Stomach (tissue), 19 donors: ENCODE measurements at places on chromosomes 11 and 22. TPM values are rescaled to one million over a fixed set of nuclear protein-coding genes. Genes with fewer than 3 reads are reported as not detected.
A peak's percentile ranks its signal among the peaks of the same experiment; 100 is the strongest.

Gene OR52L1
- not detected for polyA plus RNA-seq

Gene RAPSN
- not detected for polyA plus RNA-seq

Gene CASP1
- polyA plus RNA-seq, result 21.2 TPM

Gene BTG4
- not detected for polyA plus RNA-seq

DNA sequence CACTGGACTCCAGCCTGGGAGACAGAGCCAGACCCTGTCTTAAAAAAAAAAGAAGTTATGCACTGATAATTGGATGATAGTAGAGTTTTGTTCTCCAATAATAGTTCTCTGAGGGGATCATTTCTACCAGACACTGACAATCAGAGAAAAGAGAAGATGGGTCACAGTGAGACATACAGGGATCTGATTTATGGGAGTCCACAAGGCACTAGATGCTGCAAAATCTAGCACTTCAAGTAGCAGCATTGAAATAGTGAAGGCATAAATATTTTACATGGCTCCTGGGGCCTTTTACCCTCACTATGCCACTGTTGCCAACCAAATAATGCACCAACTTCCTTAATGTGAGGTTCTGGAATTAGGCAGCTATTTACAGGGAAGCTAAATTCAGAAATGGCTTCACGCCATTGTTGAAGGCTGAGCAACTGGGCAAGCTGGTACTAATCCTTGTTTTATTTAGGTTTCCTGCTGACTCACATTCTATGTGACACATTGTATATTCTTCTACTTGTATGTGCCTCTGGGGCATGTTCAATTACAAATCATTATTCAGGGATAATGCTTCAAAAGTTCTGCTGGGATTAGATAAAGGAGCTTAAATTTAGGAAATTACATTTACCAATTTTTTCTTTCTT lies 38.2 kb upstream of the ABTB2 start:
- no peaks in the 10 kb centered on the region for H3K36me3 ChIP-seq
- DNase-seq, result peak; percentile 26
- no peak overlapping the region for H3K27ac ChIP-seq
- no peak overlapping the region for H3K4me3 ChIP-seq

DNA sequence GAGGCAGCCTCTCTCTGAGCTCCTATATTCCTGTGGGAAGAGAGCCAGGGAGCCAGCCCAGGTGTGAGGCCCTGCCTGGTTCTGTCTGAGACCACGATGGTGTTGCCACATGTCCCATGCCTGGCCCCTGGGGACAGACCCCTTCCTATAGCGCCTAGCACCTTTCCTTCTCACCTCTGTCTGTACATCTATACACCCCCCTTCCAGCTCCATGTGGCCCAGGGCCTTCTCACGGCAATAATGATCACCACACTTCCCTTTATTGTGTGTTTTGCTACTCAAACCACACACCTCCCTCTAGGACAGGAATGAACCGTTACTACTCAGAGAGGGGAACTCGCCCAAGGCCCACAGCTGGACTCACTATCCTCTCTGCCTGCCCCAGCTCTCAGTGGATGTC lies 12.8 kb downstream of the CD82 start:
- H3K27ac ChIP-seq, result peak overlapping the region; percentile 39
- peaks cover 77% of the 10 kb centered on the region for H3K4me1 ChIP-seq
- no peaks in the 10 kb centered on the region for H3K27me3 ChIP-seq
- H3K36me3 ChIP-seq, result no peaks in the 10 kb centered on the region

DNA sequence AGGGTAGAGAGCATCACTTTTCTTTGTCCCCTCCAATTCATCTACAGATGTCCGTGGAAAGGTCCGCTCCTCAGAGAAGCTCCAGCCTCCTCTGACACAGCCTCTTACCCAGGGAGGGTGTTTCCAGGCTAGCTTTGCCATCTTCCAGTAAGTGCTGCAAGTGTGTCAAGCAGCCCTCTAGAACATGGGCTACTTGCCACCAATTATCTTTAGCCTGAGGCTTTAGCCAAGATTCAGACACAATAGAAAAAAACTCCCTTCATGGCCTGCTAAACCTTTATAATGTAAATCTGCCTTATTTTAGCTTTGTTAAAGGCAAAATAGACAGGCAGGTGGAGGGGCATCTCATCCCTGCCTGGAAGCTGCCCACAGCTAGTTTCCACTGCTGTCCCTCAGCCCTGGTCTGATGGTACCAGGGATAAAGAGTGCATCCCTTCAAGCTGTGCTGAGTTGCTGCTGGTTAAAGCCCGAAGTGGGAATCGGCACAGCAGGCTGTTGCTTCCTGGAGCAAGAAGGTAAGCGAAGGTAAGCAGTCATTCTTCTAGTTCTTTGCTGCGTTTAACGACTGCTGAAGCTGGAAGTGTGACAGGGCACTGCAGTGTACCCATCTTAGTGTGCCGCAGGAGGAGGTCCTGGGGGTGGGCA lies 190.1 kb upstream of the E2F8 start:
- peak; percentile 31 for DNase-seq
- H3K36me3 ChIP-seq, result no peaks in the 10 kb centered on the region
- H3K4me3 ChIP-seq, result no peak overlapping the region
- H3K4me1 ChIP-seq, result peaks cover 49% of the 10 kb centered on the region
- H3K27ac ChIP-seq, result peak overlapping the region; percentile 56

DNA sequence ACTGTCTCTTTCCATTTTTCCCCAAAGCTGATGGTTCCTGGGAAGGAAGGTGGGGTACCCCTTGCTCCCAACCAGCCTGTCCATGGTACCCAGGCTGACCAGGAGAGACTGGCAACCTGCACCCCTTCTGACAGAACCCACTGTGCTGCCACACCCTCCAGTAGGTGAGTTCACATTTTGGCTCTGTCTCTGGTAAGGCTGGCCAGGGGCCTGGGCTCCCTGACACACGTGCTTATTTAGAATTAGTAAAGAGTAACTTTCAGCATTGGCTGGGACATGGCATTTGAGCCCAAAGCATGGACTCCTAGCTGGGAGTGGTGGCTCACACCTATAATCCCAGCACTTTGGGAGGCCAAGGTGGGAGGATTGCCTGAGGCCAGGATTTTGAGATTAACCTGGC lies 35.1 kb downstream of the ARHGAP1 start:
- H3K27me3 ChIP-seq, result no peaks in the 10 kb centered on the region
- peaks cover 99% of the 10 kb centered on the region for H3K36me3 ChIP-seq
- H3K4me3 ChIP-seq, result no peak overlapping the region
- H3K27ac ChIP-seq, result no peak overlapping the region

GRCh38 chr22:20176421-20177085 lies 25.7 kb upstream of the CCDC188 start:
- H3K4me1 ChIP-seq, result no peaks in the 10 kb centered on the region
- H3K4me3 ChIP-seq, result no peak overlapping the region
- DNase-seq, result no peak
- no peaks in the 10 kb centered on the region for H3K36me3 ChIP-seq
- no peaks in the 10 kb centered on the region for H3K27me3 ChIP-seq

GRCh38 chr11:6646576-6646917 lies 9.1 kb downstream of the DCHS1 start:
- H3K4me3 ChIP-seq, result no peak overlapping the region
- DNase-seq, result no peak
- H3K4me1 ChIP-seq, result peaks cover 34% of the 10 kb centered on the region
- peak overlapping the region; percentile 84 for H3K27ac ChIP-seq

DNA sequence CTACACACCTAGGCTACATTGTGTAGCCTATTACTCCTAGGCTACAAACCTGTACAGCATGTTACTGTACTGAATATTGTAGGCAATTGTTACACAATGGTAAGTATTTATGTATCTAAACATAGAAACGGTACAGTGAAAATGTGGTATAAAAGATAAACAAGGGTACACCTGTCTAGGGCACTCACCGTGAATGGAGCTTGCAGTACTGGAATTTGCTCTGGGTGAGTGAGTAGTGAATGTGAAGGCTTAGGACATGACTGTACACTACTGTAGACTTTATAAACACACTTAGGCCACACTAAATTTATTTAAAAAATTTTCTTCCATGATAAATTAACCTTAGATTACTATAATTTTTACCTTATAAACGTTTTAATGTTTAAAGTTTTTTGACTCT lies 171.7 kb upstream of the NCAM1 start:
- H3K27me3 ChIP-seq, result no peaks in the 10 kb centered on the region
- H3K27ac ChIP-seq, result no peak overlapping the region
- H3K4me3 ChIP-seq, result no peak overlapping the region
- no peak for DNase-seq
- H3K4me1 ChIP-seq, result no peaks in the 10 kb centered on the region

DNA sequence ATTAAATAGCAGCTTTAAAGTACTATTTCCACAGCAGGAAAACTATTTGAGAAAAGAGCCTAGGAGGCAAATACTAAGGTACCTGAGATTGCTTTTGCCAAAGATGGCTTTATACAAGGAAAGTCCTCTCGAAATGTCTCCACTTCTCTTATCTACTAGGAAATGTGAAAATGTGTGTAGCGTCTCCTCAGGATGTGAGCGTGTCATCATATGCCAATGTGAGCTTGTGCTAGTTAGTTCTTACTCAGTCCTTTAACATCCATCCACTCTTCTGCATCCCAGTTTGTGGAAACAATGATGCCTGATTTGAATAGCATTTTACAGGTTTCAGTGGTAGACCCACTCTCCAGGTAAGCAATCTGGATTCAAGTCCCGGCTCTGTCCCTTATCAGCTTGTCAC lies 421.0 kb downstream of the DYNC2H1 start:
- H3K27ac ChIP-seq, result no peak overlapping the region
- no peaks in the 10 kb centered on the region for H3K36me3 ChIP-seq
- no peaks in the 10 kb centered on the region for H3K27me3 ChIP-seq
- DNase-seq, result no peak
- H3K4me1 ChIP-seq, result no peaks in the 10 kb centered on the region

- no peak overlapping the region for H3K27ac ChIP-seq
- no peak overlapping the region for H3K4me3 ChIP-seq
- H3K36me3 ChIP-seq, result no peaks in the 10 kb centered on the region
- DNase-seq, result no peak
Measured at GRCh38 chr22:28846994-28847393, 36.4 kb upstream of the ZNRF3 start.

- peak overlapping the region; percentile 89 for H3K27ac ChIP-seq
- no peaks in the 10 kb centered on the region for H3K36me3 ChIP-seq
- no peak overlapping the region for H3K4me3 ChIP-seq
- H3K4me1 ChIP-seq, result peaks cover 61% of the 10 kb centered on the region
- peak; percentile 85 for DNase-seq
Measured at GRCh38 chr22:33851821-33852384, 68.4 kb downstream of the LARGE1 start.

DNA sequence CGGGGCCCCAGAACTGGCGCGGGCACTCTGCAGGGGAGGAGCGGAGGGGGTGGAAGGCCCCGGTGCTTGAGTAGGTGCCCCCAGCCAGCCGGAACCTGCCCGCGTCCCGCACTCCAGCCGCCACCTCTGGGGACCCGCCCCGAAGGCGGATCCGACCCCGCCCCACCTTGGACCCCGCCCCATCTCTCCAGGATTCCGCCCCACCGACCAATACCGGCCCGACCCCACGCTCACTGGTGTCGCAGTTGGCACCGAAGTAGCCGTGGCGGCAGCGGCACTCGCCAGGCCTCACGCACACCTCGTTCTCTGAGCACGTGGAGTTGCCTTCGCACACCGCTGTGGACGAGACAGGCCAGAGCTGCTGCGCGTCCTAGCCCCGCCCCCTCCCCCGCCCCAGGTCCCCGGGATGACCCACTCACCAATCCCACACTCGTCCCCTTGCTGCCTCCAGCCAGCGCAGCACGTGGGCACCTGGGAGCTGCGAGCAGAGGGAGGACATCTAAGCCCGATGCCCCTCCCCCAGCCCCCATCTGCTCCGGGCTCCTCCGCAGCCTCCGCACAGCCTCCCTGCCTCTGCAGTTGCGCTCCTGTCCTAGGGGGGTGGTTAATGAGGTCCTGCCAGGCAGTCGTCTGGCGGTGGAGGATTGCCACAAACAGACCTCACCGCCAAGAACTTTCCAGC lies 6.0 kb downstream of the SCARF2 start:
- peak overlapping the region; percentile 30 for H3K4me3 ChIP-seq
- peaks cover 58% of the 10 kb centered on the region for H3K27me3 ChIP-seq
- no peak overlapping the region for H3K27ac ChIP-seq
- peaks cover 65% of the 10 kb centered on the region for H3K4me1 ChIP-seq
- peaks cover 33% of the 10 kb centered on the region for H3K36me3 ChIP-seq

GRCh38 chr11:133249530-133249929 lies 282.8 kb downstream of the OPCML start:
- no peaks in the 10 kb centered on the region for H3K36me3 ChIP-seq
- H3K27me3 ChIP-seq, result no peaks in the 10 kb centered on the region
- no peaks in the 10 kb centered on the region for H3K4me1 ChIP-seq
- no peak overlapping the region for H3K27ac ChIP-seq
- no peak for DNase-seq
- H3K4me3 ChIP-seq, result no peak overlapping the region
